NCI-H1105 treated with DMSO at 0.1 percent for 48 hours (cell line): ENCODE measurements at places on chromosomes 3 and 15.
A peak's percentile ranks its signal among the peaks of the same experiment; 100 is the strongest.

- no peak for DNase-seq
These were observed 627.0 kb downstream of the SI start for GRCh38 chr3:164451072-164451910.

DNA sequence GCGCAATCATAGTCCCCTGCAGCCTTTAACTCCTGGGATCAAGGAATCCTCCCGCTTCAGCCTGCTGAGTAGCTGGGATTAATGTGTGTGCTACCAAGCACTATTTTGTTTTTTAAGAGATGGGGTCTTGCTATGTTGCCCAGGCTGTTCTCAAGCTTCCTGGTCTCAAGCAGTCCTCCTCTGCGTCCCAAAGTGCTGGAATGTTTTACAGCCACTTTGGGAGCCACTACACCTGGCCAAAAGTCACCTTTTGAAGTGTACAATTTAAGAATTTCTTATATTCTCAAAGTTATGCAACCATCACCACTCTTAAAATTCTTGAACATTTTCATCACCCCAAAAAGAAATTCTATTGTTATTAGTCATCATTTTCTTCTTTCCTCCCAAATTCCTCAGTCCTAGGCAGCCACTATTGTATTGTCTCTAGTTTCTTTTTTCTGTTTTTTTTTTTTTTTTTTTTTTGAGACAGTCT is 17.8 kb downstream of the CDV3 start:
- no peak for DNase-seq

DNA sequence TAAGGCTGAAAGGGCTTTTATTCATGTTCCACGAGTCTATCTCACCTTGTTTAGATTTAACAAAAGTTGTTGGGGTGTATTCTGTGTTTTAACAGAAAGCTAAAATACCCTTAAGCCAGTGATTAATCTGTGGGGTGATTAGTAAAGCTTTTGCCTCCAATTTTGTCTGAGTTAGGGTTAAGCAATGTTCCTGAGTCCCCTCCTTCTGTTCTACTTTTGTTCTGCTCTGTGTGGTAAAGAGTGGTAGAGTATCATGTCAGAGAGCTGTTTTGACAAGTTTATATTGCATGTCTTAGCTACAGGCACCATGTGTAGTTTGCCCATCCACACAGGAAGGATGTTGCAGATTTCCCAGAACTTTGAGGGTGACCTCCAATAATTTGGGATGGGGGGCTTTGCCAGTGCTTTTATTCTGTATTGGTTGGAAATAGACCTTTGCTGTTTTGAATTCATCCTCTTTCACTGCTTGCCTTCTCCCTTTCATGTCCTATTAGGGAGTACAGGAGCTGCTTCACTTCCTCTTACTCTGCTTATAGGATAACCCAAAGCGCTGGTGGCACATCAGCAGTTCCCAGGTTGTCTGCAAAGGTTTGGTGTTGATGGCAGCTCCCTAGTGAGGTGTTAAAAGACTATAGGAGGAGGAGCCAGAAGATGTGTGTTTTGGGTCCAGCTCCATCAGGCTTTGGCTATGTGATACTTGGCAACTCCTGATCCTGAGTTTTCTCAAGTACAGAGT is 7.4 kb downstream of the PDE8A start:
- DNase-seq, result no peak

DNA sequence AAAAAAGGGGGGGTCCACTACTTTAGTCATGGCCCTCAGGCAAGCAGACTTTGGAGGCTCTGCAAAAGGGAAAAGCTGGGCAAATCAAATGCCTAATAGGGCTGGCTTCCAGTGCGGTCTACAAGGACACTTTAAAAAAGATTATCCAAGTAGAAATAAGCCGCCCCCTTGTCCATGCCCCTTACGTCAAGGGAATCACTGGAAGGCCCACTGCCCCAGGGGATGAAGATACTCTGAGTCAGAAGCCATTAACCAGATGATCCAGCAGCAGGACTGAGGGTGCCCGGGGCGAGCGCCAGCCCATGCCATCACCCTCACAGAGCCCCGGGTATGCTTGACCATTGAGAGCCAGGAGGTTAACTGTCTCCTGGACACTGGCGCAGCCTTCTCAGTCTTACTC is 15.3 kb downstream of the ZMAT3 start:
- no peak for DNase-seq

GRCh38 chr3:35484929-35485530 is 154.3 kb upstream of the ARPP21 start:
- DNase-seq, result peak; percentile 36

DNA sequence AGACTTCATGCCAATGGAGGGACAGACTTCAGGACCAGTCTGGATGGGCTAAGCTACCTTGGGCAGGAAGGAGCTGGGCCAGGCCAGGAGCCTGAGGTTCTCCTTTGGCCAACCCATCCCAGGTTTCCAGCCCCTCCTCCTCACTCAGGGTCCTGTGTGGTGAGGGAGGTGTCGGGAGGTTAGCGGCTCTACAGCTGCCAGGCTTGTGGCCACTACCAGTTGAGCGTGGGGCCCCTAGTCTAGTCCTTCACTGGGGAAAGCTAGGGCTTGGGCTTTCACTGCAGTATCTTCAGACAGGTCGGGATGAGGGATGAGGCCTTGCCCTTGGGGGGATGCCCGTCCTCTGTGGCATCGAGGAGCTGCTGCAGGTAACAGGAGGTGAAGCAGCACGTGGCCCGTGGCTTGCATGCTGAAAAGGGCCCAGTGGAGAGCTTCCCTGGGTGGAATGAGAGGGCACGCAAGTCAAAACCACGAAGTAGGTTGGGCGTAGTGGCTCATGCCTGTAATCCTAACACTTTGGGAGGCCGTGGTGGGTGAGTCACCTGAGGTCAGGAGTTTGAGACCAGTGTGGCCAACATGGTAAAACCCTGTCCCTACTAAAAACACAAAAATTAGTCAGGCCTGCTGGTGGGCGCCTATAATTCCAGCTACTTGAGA is 8.5 kb upstream of the FANCD2 start:
- DNase-seq, result no peak

DNA sequence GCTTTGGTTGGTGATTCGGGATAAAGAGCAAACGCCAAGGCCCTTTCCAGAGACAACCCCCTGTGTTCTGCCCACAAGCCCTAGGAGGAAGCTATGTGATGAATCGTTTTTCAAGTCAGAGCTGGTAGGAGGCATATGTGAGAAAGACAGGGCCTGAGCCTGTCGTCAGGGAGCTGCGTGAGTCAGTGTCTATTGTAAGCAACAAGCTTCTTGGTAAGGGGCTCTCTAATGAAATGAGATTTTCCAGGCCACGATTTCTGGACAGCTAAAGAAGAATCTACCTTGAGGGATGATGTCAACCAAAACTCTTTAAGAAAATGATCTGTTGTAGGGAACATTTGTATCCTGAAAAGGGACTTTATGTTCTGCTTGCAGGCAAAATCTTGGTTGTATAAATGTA is 318.9 kb upstream of the IL12A start:
- no peak for DNase-seq

GRCh38 chr3:29653680-29654079 is 372.8 kb downstream of the RBMS3 start:
- no peak for DNase-seq

- DNase-seq, result no peak
These were observed 11.8 kb downstream of the MITF start for GRCh38 chr3:69751074-69751476.

- DNase-seq, result no peak
These were observed 26.1 kb downstream of the KY start for GRCh38 chr3:134624537-134625287.
